ENCODE measurements at places on chromosomes 7 and 10.
A peak's percentile ranks its signal among the peaks of the same experiment; 100 is the strongest.

GRCh38 chr10:85457191-85457590 is 909.4 kb downstream of the GRID1 start:
- no peak overlapping the region for H3K27ac ChIP-seq
- no peaks in the 10 kb centered on the region for H3K4me1 ChIP-seq
- H3K27me3 ChIP-seq: no peaks in the 10 kb centered on the region

GRCh38 chr7:25656581-25657026 is 428.3 kb upstream of the NPVF start:
- no peaks in the 10 kb centered on the region for H3K36me3 ChIP-seq
- no peak for DNase-seq
- no peaks in the 10 kb centered on the region for H3K27me3 ChIP-seq
- peak overlapping the region; percentile 19 for H3K4me3 ChIP-seq
- H3K4me1 ChIP-seq: peaks cover 56% of the 10 kb centered on the region

DNA sequence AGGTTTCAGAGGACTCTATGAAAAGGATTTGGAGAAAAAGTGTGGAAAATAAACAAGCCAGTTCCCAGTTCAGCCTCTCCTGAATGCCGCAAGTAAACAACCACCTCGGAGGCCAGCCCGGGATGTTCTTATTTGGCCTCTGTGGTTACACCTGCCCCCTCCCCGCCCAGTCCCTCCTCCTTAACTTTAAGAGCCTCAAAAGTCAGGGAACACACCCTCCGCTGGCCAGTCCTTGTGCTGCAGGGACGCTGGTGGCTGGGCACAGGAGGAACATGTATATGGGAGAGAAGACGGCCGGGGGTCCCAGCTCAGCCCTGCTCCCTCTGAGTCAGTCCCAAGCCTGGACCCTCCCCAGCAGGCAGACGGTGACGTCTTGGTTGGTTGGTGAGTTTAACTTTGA is 6.1 kb downstream of the CHST3 start:
- no peak overlapping the region for H3K4me3 ChIP-seq
- H3K36me3 ChIP-seq: no peaks in the 10 kb centered on the region

DNA sequence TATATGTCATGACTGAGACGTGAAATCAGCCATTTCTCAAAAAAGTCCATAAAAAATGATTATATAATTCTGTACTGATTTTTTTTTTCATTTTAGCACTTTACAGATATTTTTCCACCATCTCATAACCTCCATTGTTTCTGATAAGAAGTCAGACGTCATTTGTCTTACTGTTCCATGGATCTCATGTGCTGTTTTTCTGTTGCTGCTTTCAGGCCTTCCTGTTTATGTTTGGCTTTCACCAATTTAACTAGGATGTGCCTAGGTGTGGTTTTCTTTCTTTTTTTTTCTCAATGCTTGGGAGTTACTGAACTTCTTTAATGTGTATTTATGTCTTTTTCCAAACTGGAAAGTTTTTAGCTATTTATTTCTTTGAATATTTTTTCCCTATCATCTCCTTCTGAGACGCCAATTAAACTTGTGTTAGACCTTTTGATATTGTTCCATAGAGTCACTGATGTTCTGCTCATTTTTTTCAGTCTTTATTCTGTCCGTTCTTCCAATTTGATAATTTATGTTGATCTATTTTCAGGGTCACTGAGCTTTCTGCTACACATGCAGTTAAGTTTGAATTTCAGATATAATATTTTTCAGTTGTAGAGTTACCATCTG is 43.3 kb downstream of the TAF3 start:
- H3K4me3 ChIP-seq: no peak overlapping the region
- H3K36me3 ChIP-seq: no peaks in the 10 kb centered on the region
- DNase-seq: no peak
- no peaks in the 10 kb centered on the region for H3K4me1 ChIP-seq
- no peaks in the 10 kb centered on the region for H3K27me3 ChIP-seq
- H3K27ac ChIP-seq: no peak overlapping the region

GRCh38 chr7:134176037-134176350 is 48.9 kb downstream of the LRGUK start:
- no peaks in the 10 kb centered on the region for H3K27me3 ChIP-seq
- H3K4me3 ChIP-seq: no peak overlapping the region
- H3K4me1 ChIP-seq: no peaks in the 10 kb centered on the region
- H3K36me3 ChIP-seq: no peaks in the 10 kb centered on the region

DNA sequence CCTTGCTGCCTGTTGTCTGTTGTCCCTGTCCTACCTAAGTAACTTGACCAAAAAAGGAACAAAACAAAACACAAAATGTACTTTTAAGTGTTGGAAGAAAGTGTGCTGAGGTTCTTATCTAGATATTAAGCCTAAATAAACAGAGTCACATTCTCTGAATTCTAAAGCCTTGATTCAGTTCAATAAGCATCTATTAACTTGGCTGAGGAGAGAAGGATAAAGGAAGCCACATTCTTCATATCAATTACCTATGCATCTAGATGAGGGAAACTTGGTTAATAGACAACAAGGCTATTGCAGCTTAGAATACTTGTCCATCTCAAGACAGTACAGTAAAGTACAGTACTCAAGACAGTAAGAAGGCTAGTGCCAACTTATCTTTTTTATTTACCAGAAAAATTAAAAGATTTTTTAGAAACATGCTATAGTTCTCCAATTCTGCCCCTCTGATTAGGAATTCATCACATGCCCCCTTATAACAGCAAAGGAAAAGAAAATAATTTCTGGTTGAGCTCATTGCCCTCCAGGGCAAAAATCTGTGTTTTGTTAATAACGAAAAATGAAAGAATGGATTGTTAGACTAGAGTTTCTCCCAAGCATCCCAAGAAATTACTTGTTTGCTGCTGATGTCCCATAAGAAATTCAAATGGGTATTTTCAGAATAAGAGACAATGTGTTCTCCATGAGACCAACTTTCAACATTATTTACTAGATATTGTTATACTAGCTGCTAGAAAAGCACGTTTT is 546.5 kb upstream of the SEMA3D start:
- no peaks in the 10 kb centered on the region for H3K4me1 ChIP-seq
- no peak overlapping the region for H3K4me3 ChIP-seq
- no peaks in the 10 kb centered on the region for H3K36me3 ChIP-seq
- H3K27me3 ChIP-seq: no peaks in the 10 kb centered on the region
- no peak overlapping the region for H3K27ac ChIP-seq

DNA sequence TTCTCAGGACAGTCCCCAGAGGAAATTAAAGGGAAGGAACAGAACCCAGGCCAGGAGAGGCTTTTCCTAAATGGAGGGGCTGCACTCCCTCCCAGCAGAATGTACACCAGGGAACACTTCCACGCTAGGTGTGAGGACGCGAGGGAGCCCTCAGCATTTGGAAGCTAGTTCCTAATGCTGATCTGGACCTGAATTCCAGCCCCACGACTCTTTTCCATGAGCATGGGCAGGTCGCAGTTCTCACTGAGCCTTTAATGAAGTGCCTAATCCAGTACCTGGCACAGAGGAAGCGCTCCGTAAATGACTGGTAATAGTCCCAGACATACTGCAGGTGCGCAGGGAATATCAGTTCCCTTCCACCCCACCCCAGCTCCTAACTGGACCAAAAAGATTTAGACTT is 1.1 kb downstream of the ALOX5 start:
- H3K27me3 ChIP-seq: no peaks in the 10 kb centered on the region
- H3K27ac ChIP-seq: no peak overlapping the region
- H3K4me1 ChIP-seq: peaks cover 8% of the 10 kb centered on the region

DNA sequence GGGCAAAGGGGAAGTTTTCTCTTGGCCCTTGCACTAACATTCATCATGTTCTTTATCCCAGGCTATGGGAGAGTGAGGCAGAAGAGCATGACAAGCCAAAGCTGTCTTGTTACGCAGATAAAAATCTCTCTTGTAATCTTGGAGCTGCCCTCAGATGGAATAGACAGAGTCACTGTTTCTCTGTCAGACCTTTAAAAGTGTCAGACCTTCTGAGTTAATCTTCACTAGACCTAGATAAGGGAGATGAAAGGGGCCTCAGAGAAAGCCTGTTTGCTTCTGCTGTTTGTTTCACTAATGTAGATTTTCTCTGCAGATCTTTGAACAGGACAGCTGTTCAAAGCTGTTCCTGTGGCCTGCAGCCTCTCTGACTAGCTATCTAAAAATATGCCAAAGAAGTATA is 112.9 kb downstream of the KIF20B start:
- no peaks in the 10 kb centered on the region for H3K4me1 ChIP-seq
- no peak overlapping the region for H3K4me3 ChIP-seq
- DNase-seq: no peak
- no peak overlapping the region for H3K27ac ChIP-seq
- no peaks in the 10 kb centered on the region for H3K27me3 ChIP-seq
- no peaks in the 10 kb centered on the region for H3K36me3 ChIP-seq

- no peak overlapping the region for H3K27ac ChIP-seq
- no peaks in the 10 kb centered on the region for H3K4me1 ChIP-seq
- H3K36me3 ChIP-seq: peaks cover 10% of the 10 kb centered on the region
Measured at GRCh38 chr10:15123749-15124184, 26.6 kb downstream of the RPP38 start.

DNA sequence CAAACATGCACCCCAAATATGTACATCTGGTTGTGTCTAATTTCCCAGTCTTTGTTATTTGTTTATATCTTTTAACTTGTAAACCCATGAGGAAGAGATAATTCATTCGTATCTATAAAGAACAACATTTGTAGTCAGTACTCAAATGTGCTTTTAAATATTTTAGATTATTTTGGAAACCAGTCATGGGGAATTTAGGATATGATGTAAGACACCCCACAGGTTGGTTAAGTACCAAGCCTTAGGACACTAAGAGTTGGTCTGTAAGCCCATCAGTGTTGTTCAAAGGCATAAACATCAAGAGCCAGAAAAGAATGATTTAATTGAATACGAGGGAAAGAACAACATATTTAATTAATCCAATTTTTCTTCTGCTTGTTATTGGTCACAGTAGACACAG is 421.1 kb upstream of the SEMA3C start:
- DNase-seq: no peak
- H3K36me3 ChIP-seq: no peaks in the 10 kb centered on the region
- no peaks in the 10 kb centered on the region for H3K4me1 ChIP-seq
- H3K4me3 ChIP-seq: no peak overlapping the region
- no peak overlapping the region for H3K27ac ChIP-seq

- no peak for DNase-seq
- no peaks in the 10 kb centered on the region for H3K27me3 ChIP-seq
- peaks cover 2% of the 10 kb centered on the region for H3K36me3 ChIP-seq
- no peak overlapping the region for H3K27ac ChIP-seq
- H3K4me3 ChIP-seq: no peak overlapping the region
- peaks cover 39% of the 10 kb centered on the region for H3K4me1 ChIP-seq
Measured at GRCh38 chr10:110967009-110967630, 47.7 kb downstream of the SHOC2 start.

- peaks cover 6% of the 10 kb centered on the region for H3K4me1 ChIP-seq
- H3K4me3 ChIP-seq: peak overlapping the region; percentile 60
- DNase-seq: no peak
- no peaks in the 10 kb centered on the region for H3K36me3 ChIP-seq
- H3K27ac ChIP-seq: no peak overlapping the region
Measured at GRCh38 chr7:95330204-95330960, 6.0 kb upstream of the PON1 start.

DNA sequence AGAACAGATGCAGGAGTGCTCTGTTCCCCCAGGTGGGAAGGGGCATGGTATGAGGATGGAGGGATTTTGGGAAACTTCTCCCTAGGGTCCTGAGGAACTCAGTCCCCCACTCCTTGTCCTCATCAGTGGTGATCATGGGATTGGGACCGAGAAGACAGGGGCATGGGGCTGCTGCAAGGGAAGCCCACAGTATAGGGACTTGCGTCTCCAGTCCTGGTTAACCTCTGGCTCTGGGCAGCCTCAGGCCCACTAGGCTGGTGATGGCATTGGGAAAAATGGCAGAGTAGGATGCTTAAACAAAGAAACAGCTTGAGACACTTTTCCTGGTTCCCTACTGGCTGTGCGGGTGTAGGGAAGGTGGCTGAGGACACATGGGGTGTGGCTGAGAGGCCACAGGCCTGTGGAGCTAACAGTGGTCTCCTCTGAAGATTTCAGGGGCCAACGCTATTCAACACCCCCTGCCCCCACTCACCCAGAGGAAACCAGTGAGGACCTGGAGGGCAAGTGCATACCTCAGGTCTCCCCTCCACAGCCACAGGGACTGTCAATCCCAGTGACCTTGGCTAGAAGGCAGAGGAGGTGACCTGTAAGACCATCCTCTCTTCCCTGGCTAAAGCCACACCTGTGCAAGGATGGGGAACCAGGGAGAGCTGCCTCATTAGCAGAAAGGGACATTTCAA is 261.3 kb downstream of the CCSER2 start:
- no peaks in the 10 kb centered on the region for H3K4me1 ChIP-seq
- H3K27me3 ChIP-seq: no peaks in the 10 kb centered on the region
- H3K36me3 ChIP-seq: no peaks in the 10 kb centered on the region
- no peak overlapping the region for H3K4me3 ChIP-seq
- no peak overlapping the region for H3K27ac ChIP-seq

GRCh38 chr10:11020548-11020942 is 2.9 kb downstream of the CELF2 start:
- no peak overlapping the region for H3K4me3 ChIP-seq
- H3K36me3 ChIP-seq: no peaks in the 10 kb centered on the region
- DNase-seq: no peak
- peaks cover 17% of the 10 kb centered on the region for H3K4me1 ChIP-seq

GRCh38 chr7:50706469-50706937 is 76.2 kb downstream of the GRB10 start:
- peak overlapping the region; percentile 40 for H3K27ac ChIP-seq
- H3K4me1 ChIP-seq: peaks cover 41% of the 10 kb centered on the region
- no peaks in the 10 kb centered on the region for H3K27me3 ChIP-seq
- no peak overlapping the region for H3K4me3 ChIP-seq

DNA sequence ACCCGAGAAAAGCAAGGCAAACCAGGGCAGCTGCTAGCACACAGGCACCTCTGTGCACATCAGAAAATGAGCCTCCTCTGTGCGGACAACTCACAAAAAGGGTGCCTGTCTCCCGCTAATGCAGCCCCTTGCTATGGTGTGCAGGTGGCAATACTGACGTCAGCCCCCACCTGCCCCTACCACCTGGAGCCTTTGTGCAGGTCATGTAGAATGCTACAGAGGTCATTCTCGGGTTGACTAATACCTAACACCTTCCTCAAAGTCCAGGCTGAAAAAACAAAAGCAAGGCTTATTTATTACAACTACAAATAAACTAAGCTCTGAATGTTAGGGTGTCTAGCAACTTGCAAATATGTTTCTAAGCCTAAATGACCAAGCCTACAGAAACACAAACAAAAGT is 13.9 kb downstream of the PIP4K2A start:
- DNase-seq: no peak
- no peak overlapping the region for H3K27ac ChIP-seq
- peaks cover 25% of the 10 kb centered on the region for H3K4me1 ChIP-seq
- H3K36me3 ChIP-seq: no peaks in the 10 kb centered on the region
- H3K4me3 ChIP-seq: no peak overlapping the region

- no peak for DNase-seq
- H3K4me3 ChIP-seq: no peak overlapping the region
- H3K27me3 ChIP-seq: no peaks in the 10 kb centered on the region
- H3K4me1 ChIP-seq: no peaks in the 10 kb centered on the region
- H3K36me3 ChIP-seq: no peaks in the 10 kb centered on the region
- no peak overlapping the region for H3K27ac ChIP-seq
Measured at GRCh38 chr7:80618096-80618495, 20.3 kb upstream of the CD36 start.
